ENCODE measurements at places on chromosomes 5 and 9. TPM values are rescaled to one million over a fixed set of nuclear protein-coding genes. Genes with fewer than 3 reads are reported as not detected.
A peak's percentile ranks its signal among the peaks of the same experiment; 100 is the strongest.

Gene SPATA6L
- total RNA-seq = 0.76 TPM

Gene SLC23A1
- total RNA-seq = 1.5 TPM

- DNase-seq = no peak
These were observed 37.3 kb upstream of the TENT4A start for GRCh38 chr5:6675784-6676491.

Gene PAX5
- total RNA-seq = 0.34 TPM

- DNase-seq = no peak
These were observed 168.2 kb downstream of the CACNA1B start for GRCh38 chr9:138045541-138046490.

Gene KIF20A
- total RNA-seq = 72.0 TPM

Gene EQTN
- total RNA-seq = not detected

Gene DEPDC1B
- total RNA-seq = 50.8 TPM

- DNase-seq = no peak
These were observed 208.7 kb downstream of the GADD45G start for GRCh38 chr9:89813482-89813881.

DNA sequence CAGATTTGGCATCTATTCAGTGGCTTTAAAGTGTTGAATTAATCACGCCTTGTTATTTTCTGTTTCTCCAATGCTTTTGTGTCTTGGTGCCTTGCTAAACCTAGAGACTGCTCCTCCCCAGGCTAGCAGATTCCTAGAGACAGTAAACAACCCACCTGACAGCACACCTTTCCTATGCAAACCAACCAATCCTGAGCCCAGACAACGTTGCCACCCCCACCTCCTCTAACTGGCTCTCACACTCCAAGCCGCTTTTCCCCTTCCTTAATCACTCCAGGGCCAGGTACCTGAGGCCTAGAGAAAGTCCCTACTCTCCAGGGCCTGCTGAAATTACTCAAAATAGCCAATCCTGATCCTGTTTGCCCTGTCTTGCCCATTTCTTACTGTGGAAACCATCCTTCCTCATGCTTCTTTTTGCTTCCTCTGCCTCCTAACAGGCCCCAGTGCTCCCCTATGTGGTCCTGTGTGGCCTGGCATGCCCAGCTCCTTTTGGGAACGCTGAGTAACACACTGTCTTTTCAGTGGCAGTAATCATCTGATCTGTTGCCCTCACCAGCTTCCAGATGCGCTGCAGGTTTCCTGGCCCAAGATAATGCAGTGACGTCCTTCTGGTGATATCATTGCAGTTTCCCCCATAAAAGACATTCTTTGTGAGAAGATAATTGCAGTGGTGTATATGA, 53.4 kb downstream of the GAS1 start:
- DNase-seq = no peak

- DNase-seq = no peak
These were observed 84.2 kb downstream of the MUSK start for GRCh38 chr9:110752766-110753165.

Gene PCDHA13
- not detected for total RNA-seq

DNA sequence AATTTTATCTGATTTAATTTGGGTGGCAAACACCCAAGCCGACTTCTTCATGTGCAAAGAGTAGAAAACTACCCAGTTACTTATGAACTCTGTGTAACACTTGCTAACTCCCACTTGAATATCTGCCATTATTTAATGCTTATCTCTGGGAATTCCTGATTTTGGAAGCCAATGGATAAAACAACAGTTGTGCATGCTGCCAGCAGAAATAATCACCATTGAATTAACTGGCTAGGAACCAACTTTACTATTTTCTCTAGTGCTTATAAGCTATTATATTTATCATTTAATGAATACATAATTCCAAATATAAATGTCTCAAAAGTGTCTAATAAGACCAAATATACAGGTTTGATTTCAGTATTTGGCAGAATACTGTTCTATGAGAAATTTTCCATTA, 85.7 kb downstream of the IZUMO3 start:
- DNase-seq = no peak

Gene TXN
- 251 TPM for total RNA-seq

Gene FTMT
- not detected for total RNA-seq

DNA sequence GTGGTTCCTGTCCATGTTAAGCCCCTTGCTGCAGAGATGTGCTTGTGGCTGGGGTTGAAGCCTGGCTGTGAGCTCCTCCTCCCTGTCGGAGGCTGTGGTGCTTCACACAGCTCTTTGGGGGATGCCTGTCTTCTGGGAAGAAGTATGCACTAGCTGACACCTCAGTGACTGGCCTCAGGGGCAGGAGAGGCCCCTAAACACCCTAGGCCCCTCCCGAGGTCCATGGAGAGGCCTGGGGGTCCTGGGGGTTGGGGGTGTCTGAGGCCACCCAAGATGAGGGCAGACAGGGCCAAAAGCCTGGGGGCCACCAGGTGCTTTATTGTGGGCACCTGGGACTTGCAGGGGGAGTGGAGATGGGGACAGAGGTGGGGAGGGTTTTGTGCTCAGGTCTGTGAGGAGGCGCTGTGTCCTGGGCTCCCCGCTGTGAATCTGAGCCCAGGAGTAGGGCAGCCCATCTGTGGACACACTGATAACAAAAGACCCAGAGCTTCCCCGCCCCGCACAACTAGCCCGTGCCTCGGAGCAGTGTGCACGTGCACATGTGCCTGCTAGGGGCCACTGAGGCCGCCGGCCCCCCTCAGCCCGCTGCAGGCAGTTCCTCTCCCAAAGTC, 92.0 kb downstream of the PHF2 start:
- DNase-seq = no peak

Gene PCDHAC2
- not detected for total RNA-seq

Gene MAMDC4
- total RNA-seq = 14.7 TPM

- DNase-seq = no peak
These were observed 65.4 kb upstream of the RNF180 start for GRCh38 chr5:64100203-64100602.

GRCh38 chr9:134869554-134870300, 10.9 kb upstream of the FCN2 start:
- DNase-seq = no peak

DNA sequence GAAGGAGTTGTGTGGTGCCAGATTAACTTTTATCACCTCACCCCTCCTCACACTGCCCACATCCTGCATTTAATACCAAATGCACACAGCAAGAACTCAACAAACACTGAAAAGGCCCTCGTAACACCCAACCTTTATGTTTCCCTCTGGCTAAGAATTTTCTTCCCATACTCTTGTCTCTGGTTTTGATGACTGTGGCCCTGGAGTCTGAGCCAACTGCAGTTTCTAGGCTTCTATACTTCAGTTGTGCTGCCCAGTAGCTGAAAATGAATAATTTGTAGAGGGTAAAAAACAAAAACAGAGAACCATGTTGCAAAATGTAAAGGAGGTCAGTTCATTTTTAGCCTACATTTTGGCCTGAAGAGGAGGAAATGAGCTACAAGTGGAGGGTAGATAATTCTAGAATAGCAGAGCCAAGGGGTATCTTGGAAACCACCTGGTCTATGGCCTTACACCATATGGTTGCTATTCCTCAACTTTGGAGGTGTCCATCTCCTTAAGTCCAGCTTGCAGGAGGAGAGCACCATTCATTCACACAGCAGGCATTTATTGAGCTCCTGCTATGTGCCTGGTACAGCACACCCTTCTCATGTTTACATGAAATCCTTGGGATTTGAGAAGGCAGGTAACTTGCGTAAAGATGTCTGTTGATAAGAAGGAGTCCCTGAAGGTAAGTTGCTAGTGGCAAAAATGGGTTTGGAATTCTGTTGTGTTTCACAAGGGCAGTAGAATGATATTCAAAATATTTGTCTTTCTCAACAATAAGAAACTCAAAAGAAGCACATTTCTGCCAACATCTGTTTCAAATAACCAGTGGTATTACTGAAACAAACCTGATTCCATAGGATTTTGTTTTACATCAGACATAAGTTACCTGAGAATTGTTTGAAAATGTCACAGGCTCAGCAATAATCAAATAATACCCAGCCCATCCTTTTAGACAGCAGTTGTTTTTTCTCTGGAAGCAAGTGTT, 83.8 kb upstream of the TNFAIP8 start:
- DNase-seq = peak; percentile 47

DNA sequence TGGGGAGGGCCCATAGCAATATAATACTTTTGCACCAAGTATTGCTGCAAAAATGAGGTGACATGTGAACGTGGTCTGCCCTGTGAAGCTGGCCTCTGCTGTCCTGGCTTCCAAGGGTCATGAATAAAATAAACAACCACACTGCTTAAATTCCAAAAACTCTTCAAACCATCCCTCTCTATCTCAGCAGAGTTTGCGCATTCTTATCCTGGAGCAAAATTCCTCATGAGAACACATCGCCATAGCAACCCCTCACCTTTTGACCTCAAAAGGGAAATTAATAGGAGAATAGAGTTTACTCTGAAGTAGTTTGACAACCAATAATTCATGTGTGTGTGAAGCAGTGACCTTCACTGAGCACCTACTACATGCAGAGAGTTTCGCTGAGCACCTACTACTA, 342.9 kb downstream of the SPOCK1 start:
- DNase-seq = no peak

Gene GPR150
- 0.74 TPM for total RNA-seq

Data from activated CD8-positive, alpha-beta T cell treated with anti-CD3 and anti-CD28 coated beads, Interleukin-2, amount 10 ng/mL, durations not matched to agents 7 days and 5 days (primary cell).